NCI-H774 (cell line): ENCODE measurements at places on chromosomes 1 and 21.

DNA sequence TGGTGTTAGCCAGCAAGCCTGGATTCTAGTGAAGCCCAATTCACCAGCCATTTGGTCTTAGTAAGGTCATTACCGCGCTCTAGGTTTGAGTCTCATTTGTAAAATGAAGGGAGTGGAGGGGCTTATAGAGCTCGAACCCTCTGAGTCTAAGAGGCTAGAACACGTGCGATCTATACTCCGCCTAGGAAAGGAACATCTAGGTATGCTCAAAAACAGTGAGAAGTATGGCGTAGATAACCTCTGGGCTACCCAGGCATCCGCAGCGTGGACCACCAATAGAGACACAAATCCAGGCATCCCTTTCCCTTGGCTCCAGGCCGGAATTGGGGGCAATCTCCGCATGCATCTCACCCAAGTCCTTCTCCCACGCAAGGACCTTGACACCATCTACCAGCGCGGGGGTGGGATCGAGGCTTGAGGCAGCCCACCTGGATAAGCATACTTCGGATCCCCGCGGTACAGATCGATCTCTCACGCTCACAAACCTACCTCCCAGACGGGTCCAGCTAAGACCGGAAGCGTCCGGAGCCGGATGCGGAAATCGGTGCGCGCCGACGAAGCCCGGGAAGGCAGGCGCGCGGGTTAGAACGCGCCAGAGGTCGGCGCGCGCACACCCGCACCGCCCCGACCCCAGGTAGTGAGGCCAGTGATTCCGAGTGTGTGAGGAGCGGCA is at the start of gene METTL25B:
TSS of gene METTL25B (plus strand) at position 544 of the 673 bp plus-strand sequence. CDS start 636 bp downstream, outside the sequence.
- DNase-seq, result peak; percentile 91

DNA sequence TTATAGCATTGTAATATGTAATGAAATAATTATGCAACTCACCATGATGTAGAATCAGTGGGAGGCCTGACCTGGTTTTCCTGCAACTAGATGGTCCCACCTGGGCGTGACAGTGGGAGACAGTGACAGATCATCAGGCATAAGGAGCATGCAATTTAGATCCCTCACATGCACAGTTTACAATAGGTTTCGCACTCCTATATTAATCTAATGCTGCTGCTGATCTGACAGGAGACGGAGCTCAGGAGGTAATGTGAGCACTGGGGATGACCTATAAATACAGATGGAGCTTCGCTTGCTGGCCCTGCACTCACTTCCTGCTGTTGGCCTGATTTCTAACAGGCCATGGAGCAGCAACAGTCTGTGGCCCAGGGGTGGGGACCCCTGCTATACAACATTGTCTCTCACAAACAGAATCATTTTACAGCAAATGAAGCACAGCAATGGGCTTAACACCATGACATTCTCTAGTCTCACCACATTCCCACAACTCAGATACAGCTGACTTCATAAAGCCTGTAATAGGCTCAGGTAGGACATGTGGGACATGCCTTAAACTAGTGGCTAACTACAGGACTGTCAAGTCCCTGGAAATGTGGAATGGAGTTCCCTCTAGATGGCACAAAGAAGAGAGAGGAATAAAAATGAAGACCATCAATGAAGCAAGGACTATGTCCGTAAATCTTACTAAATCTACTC is 40.7 kb upstream of the SLC5A9 start:
- DNase-seq, result no peak

DNA sequence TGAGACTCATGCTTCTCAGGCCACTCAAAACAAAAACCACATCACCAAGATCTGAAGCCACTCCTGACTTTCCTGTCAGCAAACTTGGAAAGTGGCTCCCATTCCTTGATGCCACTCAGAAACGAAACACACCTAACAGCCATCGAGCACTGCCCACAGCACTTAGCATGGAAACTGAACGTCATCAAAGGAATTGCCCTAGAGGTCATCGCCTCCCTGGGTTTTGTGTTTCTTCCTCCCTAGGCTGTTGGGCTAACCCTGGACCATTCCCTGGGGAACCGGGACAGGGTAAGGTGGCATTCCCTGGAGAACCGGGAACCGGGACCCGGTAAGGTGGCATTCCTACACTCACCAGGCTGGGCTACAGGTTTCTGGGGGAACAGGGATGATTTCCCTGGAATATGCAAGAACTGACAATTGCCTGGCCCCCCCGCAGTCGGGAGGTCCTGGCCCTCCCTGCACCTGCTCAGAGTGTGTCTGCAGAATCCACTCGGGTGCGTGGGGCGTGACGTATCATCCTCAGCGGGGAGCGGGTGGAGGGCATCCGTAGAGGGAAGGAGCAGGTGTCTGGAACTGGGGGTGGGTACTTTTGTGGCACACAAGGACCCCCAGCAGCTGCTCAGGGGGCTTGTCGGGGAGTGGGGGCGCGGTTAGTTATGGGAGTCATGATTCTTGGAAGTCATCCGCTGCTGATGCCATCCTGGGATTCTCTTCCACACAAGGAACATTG is 30.3 kb downstream of the SLC45A1 start:
- DNase-seq, result no peak

- DNase-seq, result no peak
Observed at GRCh38 chr1:202561726-202562443, 148.4 kb downstream of the SYT2 start.

DNA sequence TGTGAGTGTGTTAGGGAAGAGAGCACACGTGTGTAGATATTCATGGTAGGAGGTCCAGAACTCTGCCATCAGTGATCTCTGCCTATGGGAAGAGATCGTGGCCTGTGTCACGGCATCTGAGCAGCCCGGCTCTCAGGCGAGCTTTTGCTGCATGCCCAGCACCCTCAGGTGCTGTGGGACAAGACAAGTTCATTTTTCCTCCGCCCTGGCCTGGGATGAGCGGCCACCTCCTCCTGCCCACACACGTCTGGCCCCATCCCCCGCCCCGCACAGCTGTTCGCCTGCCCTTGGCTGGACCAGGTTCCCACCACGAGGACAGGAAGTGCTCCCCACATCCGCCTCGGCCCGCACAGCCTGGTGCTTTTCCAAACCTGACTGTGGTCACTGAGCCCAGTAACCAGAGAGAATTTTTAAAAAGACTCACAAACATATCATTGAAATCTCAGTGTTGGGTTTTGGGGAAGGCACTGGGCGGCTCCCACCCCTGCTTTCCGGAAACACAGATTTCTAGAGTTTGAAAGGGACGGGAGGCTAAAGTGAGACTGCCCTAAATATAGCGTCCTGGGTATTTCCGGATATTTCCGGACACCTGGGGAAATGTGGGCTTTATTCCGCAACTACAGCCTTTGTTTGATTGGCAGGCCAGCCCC is 18.0 kb downstream of the BMP8A start:
- DNase-seq, result no peak

GRCh38 chr1:36247538-36247937 is 23.3 kb downstream of the THRAP3 start:
- DNase-seq, result no peak

- DNase-seq, result no peak
Observed at GRCh38 chr1:207883104-207883651, 27.7 kb downstream of the CD34 start.

DNA sequence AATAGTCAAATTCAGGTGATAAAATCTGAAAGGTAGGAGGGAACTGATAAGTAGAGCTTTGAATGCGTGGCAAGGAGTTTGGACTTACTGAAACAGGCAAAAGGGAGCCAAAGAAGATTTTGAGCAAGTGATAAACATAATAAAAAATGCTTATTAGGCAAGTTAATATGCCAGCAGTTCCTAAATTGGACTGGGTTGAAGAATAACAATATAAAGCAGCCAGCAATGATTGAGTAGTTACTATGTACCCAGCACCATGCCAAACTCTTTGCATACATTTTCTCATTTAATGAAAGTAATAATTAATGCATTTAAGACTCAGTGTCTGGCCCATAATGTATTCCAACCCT is 23.8 kb upstream of the AHCYL1 start:
- DNase-seq, result no peak

DNA sequence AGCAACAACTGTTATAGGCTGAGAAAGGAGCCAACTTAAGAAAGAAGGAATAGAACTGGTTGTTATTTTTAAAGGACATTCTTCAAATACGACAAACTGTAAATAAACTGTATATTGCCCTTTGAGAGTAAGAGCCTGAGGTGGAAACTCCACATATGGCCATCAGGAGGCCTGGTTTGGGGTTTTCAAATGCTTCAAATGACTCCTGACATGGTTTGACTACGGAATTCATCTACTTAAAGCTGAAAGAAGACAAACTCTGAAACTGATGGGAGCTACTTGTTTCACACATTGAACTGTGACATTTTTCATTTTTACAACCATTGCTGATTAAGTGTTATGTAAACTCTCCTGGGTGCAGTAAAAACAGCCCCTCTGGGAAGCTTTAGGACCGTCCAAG is 59.8 kb downstream of the NGF start:
- no peak for DNase-seq

DNA sequence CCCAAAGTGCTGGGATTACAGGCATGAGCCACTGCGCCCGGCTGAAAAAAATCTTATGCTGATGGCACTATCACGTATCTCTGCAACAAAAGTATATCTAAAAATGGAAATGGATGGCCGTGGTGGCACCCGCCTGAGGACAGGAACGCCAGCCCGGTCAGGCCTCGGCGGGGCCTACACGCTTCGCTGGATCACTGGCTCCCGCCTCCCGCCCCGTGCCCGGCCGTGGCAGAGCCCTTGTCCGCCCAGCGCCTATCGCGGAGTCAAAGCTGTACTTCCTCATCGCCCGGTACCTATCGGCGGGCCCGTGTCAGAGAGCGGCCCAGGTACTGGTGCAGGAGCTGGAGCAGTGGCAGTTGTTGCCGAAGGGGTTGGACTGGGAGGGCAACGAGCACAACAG is 28.8 kb upstream of the PDPN start:
- no peak for DNase-seq

- DNase-seq, result no peak
Observed at GRCh38 chr1:86517336-86517735, 29.5 kb upstream of the CLCA4 start.

DNA sequence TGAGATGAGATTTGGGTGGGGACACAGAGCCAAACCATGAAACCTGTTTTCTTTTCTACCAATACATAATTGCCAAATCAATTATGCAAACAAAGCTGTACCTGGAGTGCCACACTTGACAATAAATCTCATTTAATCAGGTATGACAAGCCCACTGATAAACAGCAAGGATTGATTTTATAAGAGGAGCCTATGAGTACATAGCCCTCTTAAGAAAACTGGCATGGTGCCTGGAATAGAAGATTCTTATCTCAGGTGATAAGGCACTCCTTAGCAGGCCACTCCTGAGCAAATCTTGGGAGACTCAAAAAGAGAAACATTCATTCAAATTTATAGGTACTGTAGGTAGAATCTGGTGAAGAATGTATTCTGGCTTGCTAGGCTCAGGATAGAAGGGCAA is 28.6 kb upstream of the PDE4B start:
- DNase-seq, result no peak

GRCh38 chr1:55632906-55633305 is 417.7 kb upstream of the USP24 start:
- no peak for DNase-seq

GRCh38 chr1:200265104-200265503 is 144.7 kb downstream of the ZNF281 start:
- DNase-seq, result no peak

- no peak for DNase-seq
Observed at GRCh38 chr1:212286556-212287131, 1.4 kb downstream of the PPP2R5A start.

- DNase-seq, result no peak
Observed at GRCh38 chr1:181669246-181669645, 185.9 kb downstream of the CACNA1E start.

GRCh38 chr1:193210996-193211395 is 24.6 kb upstream of the B3GALT2 start:
- no peak for DNase-seq

DNA sequence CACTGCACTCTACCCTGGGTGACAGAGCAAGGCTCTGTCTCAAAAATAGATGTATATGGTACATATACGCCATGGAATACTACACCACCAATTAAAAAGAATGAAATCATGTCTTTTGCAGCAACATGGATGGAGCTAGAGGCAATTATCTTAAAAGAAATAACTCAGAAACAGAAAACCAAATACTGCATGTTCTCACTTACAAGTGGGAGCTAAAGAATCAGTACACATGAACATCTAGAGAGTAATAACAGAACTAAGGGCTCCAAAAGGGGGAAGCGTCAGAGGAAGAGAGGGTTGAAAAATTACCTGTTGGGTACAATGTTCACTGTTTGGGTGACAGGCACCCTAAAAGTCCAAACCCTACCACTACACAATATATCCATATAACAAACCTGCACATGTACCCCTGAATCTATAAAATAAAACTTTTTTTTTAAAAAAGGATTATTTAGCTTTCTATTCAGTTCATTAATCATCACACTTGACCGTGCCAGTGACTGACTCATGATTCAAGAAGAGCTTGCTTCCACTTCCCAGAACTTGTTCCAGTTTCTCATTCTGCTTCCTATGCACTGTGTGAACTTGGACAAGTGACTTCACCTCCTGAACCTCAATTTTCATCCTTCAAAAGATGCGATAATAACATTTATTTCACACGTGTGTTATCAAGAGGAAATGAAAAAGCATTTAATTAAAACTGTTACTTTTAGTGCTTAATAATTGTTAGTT is 109.6 kb downstream of the PLPP3 start:
- DNase-seq, result no peak

DNA sequence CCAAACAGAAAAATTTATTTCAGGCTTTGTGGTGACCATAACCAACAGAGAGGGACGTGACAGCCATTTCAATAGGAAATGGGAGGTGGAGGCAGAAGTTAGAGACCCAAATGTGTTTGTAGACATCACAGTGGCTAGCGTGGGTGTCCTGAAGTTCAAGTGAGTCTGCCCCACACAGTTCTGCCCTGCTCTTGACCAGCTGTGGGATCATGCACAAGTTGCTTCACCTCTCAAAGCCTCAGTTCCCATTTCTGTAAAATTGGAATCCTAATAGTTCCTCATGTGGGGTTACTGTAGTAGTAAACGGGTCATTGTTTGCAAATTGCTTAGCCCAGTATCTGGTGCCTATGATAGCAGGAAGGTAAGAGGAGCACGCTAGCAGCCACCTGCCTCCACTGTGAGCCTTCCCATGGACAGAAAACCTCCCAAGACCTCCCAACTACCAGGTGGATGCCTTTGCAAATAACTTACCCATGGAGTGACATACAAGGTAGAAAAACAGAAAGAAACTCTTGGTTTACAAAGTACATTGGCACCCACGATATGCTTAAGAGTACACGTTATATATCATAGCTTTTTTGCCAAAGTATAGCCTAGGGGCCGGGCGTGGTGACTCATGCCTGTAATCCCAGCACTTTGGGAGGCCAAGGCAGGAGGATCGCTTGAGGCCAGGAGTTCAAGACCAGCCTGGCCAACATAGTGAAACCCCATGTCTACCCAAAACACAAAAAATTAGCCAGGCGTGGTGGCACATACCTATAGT is 29.1 kb downstream of the FHAD1 start:
- DNase-seq, result no peak

- no peak for DNase-seq
Observed at GRCh38 chr1:12177156-12177998, 10.6 kb downstream of the TNFRSF1B start.
